ENCODE measurements at places on chromosomes 5 and 9.

DNA sequence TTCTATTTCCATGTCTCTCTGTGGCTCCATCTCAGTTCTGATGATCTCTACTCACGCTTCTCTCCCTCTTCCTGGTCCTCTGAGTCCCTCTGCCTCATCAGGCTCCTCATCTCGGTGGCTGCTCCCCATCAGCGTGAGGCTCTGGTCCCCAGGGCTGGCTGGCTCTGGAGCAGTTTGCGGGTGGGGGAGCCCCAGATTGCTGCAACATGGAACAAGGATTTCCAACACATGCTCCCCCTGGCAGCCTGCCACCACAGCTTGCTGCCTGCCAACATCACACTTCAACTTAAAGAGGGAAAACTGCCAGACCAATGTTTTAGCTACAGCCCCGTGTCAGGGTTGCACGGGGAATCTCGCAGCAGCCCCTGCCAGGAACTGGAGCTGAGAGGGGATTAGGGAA lies 77.2 kb upstream of the NEK6 start:
- DNase-seq: no peak

DNA sequence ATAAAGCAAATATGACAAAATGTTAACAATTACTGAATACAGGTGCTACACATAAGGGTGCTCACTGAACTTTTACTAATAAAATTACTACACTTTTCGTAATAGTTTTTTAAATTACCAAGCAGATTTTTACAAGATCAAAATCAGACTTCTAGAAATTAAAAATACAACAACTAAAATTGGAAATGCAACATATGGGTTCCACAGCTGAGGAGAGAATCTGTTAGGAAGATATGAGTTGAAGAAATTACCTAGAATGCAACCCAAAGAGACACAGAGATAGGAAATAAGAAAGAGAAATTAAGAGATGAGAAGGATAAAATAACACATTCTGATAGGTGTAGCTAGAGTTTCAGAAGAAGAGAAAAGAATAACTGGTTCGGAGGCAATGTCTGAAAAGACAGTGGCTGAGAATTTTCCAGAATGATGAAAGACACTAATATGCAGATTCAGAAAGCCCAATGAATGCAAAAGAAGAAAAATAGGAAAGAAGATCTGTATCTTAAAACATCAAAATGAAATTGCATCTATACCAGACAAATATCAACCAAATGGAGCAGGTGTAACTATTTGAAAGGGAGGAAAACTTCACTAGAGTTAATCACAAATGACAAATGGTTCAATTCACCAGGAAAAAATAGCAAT lies 95.8 kb downstream of the MAPKAP1 start:
- no peak for DNase-seq

DNA sequence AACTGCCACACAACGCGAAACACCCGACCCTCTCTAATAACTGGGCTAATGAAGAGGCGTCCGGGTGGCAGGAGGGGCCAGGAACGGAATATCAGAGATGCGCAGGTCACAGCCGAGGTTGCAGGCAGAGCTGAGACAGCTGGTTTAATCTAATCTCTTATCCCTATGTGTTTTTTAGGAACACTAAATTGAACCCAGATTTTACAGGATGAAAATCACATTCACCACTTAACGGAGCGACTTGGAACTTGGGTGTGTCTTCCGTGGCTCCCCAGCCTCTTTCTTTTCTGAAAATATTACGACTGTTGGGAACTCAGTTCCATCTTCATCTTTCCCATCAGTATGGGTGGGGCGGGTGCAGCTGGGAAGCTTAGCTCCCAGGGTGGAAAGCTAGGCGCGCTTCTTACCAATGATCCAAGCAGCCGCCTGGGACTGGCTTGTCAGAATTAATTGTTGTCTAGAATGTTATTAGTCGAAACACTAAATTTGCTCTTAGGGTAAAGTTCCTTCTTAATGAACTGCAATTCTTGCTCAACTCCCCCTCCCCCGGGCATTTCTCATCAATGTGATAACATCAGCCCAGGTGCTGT lies 92.5 kb downstream of the IRX2 start:
- DNase-seq: no peak

DNA sequence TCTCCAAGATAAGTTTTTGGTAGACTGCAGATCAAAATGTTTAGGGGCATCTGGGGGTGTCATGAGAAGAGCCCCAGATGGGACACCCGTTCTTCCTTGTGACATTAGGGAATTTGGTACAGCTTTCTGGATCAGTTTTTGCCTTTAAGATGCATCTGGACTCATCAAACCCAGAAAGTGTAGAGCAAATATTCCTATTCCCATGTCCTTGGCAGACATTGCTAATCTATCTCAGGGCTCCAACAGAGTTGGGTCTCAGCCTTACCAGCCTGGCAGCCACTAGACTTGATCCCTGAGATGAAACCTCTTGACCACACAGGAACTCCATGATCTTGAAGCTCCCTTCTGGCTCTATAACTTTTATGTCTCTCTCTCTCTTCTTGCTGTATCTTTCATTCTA lies 35.6 kb downstream of the ERGIC1 start:
- no peak for DNase-seq

- no peak for DNase-seq
Observed at GRCh38 chr5:149902177-149902576, 42.4 kb downstream of the PDE6A start.

- DNase-seq: no peak
Observed at GRCh38 chr5:178176791-178177190, 10.4 kb downstream of the GMCL2 start.

DNA sequence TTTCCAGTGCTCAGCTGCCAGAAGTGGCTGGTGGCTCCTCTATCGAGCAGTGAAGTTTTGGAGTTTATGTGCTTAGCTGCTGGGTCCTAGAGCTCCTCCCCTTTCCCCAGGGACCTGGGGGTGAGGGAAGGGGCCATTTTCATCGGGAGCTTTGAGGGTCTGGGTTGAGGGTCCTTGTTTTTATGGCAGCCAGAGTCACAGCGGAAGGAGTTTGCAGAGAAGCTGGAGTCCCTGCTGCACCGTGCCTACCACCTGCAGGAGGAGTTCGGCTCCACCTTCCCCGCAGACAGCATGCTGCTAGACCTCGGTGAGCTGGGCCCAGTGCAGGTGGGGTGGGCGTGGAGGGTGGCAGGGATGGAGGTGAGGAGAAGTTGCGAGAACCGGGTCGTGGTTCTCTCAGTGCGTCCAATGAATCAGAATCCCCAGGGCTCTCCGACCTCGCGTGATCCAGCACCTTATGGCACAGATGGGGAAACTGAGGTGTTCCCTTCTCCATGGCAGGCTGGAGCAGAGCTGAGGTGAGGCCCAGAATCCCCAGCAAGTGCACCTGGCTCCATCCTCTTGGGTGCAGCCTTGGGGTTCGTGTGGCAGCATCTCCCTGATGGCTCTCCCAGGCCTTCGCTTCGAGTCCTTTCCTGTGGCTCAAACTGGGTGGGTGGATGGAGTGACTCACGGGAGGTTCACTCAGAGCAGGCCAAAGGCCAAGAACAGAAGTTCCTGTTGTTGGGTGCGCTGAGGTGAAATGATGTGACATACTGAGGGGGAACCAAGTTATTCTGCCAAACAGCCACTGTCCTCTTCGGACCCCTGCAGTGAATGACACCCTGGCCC lies 21.7 kb upstream of the DOLPP1 start:
- no peak for DNase-seq

- DNase-seq: no peak
Observed at GRCh38 chr9:706073-706472, 135.4 kb upstream of the DMRT1 start.

- DNase-seq: peak; percentile 56
Observed at GRCh38 chr9:72476617-72477437, 44.6 kb upstream of the TMC1 start.

- DNase-seq: no peak
Observed at GRCh38 chr5:111973961-111974360, 217.0 kb upstream of the NREP start.

GRCh38 chr9:114250648-114251047 lies 72.2 kb upstream of the ORM1 start:
- no peak for DNase-seq

DNA sequence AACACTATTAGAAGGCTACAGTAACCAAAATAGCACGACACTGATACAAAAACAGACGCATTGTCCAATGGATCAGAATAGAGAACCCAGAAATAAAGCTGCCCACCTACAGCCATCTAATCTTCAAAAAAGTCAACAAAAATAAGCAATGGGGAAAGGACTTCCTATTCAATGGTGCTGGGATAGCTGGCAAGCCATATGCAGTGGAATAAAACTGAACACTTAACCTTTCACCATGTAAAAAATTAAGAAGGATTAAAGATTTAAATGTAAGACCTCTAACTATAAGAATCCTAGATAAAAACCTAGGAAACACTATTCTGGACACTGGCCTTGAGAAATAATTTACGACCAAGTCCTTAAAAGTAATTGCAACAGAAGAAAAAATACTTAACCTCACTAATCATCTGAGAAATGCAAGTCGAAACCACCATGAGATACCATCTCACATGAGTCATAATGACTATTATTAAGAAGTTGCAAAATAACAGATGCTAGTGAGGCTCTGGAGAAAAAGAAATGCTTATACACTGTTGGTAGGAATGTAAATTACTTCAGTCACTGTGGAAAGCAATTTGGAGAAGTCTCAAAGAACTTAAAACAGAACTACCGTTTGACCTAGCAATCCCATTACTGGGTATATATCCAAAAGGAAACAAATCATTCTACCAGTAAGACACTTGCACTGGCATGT lies 203.3 kb upstream of the CDH9 start:
- DNase-seq: no peak

DNA sequence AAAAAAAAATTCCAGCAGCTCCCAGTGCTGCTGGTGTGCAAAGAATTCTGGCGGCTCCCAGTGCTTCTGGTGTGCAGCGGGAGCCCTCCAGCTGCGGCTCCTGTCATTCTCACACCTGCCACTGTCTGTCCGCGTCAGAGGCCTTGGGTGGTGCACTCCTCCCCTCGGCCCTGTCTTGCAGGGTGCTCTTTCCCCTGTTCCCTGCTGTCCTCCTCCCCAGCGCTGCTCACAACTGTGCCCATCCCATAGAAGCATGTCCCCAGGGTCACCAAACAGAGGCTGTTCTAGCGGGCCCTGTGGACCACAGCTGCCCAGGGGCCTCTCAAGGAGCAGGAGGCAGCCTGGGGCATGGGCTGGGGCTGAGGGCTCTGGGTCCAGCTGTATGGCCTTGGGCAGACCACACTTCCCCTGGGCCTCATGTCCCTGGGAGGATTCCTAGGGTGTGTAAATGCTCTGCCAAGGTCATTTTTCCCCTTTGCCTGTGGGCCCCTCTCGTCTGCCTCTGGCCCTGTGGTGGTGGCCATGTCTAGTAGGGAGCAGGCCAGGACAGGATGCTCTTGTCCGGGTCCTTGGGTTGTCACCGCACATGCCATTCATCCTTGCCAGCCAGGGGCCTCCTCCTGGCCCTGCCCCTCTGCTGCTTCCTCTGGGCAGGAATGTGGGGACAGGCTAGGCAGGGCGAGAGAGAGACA lies 68.2 kb downstream of the PHF2 start:
- DNase-seq: no peak

DNA sequence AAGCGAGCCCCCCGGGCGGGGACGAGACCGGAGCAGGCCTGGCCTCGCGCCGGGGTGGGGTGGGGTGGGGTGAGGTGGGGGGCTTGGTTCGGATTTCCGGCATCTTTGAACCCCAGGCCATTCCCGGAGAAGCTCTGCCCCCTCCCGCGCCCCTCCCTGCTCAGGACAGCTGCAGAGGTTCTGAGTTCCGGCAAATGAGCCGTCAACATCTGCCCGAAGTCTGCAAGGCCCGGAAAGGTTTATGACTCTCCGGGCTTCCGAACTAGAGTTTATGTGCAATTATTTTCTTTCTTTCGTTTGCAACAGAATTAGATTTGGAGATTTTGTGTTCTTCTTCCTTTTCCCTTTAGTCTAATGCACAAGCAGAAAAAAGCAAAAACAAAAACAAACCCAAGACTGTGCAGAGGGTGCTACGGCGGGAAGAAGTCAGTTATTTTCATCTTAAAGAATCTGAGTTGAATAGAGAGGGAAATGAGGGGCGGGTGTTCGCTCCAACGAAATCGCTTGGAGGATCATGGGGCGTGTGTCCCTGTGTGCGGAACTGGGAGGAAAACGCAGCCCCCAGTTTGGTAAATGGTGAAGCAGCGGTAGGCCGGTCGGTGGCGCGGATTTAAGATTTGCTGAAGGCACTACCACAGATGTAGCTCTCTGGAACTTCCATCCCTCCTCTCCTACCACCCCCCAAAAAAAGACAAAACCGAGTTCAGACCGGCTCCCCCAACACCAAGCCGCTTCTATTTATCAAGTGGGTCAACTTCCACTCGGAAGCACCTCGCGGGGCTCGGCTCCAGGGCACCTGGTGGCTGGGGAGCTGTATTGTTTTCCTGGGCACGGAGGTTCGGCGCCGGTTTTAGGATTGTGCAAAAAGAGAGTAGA lies 4.8 kb downstream of the LHX2 start:
- no peak for DNase-seq

DNA sequence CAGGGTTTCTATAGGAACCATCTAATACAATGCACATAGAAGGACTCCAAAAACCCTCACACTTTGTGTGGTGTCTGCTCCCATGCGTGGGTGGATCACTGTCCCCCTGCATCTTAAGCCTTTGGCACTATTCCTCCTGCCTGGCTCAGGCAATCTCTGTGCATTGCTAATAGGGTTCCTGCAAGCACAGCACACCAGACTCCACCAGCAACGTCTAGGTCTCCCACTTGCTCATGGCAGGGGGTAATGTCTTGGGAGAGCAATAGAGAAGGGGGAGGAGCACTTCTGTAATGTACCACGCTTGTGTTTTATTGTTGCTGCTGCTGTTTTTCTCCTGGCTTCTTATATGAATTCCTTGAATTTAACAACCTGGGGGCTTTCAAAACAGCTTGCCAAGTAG lies 182.6 kb upstream of the GLRA1 start:
- no peak for DNase-seq

GRCh38 chr9:93357649-93358048 lies 93.8 kb upstream of the FAM120A start:
- DNase-seq: no peak

DNA sequence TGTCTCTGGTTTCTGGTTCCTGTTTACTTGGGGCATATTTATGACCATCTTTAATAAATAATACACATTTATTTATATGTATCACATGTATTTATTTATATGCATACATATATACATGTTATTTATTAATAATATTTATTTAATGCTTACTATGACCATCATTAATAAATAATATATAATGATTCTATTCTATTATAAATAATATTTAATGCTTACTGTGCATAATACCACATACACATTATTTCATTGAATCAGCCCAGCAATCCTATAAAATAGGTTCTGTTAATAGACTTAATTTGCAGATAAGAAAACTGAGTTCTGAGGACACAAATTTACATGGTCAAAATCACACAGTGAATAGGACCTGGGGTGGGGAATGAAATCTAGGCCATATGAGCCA lies 24.2 kb downstream of the ACTBL2 start:
- no peak for DNase-seq

DNA sequence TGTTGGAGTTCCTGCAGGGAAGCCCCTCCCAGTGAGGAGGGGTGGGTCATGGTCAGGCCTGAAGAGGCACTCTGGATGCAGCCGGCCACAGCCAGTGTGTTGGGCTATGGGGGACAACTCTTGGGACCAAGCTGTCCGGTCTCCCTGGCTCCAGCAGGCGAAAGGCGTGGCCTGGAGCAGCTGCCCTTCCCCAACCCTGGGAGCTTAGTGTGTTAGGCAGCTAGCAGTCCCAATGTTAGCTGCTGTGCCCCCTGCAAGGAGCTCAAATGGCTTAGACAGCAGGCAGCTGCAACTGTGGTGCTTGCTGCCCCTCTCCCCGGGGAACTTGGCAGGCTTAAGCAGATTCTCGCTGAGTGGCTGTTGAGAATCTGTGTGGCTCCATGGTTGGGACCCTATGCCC lies 67.5 kb upstream of the ACTBL2 start:
- no peak for DNase-seq

GRCh38 chr5:159412284-159413046 lies 82.2 kb upstream of the IL12B start:
- DNase-seq: peak; percentile 45
